ENCODE measurements at places on chromosomes 7 and 10.

GRCh38 chr10:98323221-98324164 is 55.5 kb upstream of the LOXL4 start:
- DNase-seq: peak; percentile 73

- no peak for DNase-seq
These were observed 35.2 kb upstream of the MXI1 start for GRCh38 chr10:110172155-110172554.

DNA sequence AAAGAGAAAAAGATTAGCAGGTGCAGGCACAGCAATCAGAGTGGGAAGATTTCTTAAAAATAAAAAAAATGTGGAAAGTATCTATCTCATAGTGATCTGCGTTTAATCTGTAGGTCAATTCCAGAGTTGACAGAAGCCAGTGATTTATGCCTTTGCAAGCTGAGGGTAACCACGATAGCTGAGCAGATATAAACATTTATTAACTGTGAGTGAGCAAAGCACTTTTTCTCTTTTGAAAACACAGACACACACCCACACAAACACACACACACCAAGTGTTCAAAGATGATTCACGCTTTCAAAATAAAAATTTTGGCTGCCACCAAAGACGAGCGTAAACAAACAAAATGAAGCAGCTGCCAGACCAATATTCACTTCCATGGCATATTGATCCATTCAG is 243.2 kb upstream of the SLC26A5 start:
- no peak for DNase-seq

- DNase-seq: no peak
These were observed 28.2 kb upstream of the ECHDC3 start for GRCh38 chr10:11713963-11714362.

- DNase-seq: no peak
These were observed 72.9 kb upstream of the ABCB5 start for GRCh38 chr7:20542594-20542993.

DNA sequence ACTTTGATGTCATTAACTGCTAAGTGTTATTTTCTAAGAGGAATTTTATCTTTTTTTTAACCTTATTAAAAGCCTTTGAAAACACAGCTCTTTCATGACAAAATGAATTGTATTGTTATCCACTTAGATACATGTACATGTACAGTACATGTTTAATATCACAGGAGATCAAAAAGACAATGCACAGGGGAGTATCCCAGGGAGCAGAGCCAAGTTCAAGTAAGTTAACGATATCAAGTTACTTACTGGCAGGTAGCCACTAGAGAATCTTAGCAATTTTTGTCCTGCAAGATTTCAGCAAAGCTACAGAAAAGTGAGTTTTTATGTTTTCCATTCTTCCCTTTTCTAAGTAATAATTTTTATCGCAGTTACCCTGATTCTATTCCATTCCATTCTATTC is 33.9 kb upstream of the ARL4A start:
- no peak for DNase-seq

DNA sequence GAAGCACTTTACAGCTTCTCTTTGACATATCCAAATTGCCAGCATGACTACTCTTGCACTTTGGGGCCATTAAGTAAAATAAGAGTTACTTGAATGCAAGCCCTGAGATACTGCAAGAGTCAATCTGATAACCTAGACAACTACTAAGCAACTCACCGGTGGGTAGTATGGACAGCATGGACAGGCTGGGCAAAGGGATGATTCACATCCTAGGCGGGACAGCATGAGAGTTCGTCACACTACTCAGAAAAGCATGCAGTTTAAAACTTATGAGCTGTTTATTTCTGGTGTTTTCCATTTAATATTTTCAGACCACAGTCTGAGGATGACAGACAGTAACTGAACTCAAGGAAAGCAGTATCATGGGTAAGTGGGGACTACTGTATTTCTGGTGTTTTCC is 84.0 kb downstream of the ORC5 start:
- DNase-seq: no peak

GRCh38 chr7:141221007-141221612 is 147.2 kb downstream of the TMEM178B start:
- DNase-seq: no peak

GRCh38 chr10:53487019-53487983 is 714.7 kb upstream of the MBL2 start:
- no peak for DNase-seq

- DNase-seq: no peak
These were observed 10.8 kb upstream of the MNX1 start for GRCh38 chr7:157021071-157021870.

DNA sequence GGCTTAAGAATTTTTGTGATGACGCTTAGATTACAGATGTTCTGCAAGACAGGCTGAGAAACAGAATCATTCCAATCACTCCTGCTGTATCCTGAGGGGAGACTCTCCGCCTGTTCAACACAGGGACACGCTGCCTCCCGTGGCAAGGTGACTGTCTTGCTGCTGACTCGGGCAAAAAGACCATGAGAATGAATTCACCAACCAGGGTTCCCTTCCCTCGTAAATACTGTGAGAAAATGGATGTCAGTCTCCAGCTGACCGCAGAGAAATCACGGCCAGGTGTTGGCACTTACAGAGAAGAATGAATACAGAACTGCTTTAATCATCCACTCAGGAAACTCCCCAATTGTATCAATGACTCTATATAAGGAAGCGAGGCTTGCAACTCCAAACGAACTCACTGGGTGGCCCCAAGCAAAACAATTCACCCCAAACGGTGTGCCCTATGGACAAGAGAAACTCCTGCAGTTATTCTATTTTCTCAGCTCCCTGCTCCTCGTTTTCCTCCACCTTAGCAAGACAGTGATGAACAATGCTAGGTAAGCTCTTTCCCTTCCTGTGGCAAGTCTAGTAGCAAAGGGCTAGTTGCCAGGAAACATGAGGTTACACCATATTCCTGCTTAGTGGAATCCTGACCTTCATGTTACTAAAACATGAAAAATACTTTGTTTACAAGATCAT is 22.8 kb downstream of the GNA12 start:
- peak; percentile 46 for DNase-seq

GRCh38 chr7:4738711-4739527 is 36.5 kb upstream of the AP5Z1 start:
- peak; percentile 36 for DNase-seq

- no peak for DNase-seq
These were observed 24.6 kb downstream of the PRR15 start for GRCh38 chr7:29588212-29588611.

GRCh38 chr10:34462056-34462455 is 353.0 kb downstream of the PARD3 start:
- no peak for DNase-seq

DNA sequence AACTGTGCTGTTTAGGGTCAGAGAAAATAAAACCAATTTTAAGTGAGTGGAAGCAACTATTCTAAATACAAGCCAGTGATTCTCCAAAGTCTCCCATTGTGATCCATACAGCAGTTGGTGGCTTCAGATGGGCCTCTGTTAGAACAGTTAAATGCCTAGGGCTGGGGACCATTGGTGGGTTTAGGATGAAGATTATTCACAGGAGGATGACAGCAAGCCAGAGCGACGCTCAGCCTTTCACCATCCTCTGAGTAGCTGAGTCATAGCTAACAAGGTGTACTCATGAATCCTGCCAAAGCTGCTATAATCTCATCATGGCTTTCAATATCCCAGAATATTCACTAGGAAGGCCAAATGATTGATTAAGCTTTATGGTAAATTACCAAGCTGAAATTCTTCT is 39.6 kb downstream of the STARD3NL start:
- no peak for DNase-seq

DNA sequence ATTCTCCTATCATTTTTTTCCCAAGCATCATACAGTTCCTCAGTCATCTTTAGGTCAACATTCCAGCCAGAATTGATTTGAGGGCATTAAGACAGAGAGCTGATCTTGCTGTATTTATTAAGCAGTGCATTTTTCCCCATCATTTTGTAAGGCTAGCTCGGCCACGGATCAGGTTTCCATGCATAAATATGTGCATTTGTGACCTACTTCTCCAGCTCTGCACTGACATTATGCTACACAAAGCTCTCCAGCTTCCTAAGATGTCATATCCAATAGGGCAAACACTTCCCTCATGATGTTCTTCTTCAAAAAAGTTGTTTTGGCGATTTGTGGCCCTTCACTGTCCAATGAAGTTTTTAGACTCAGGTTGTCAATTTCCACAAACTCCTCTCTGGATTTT is 202.6 kb downstream of the C7orf25 start:
- no peak for DNase-seq

DNA sequence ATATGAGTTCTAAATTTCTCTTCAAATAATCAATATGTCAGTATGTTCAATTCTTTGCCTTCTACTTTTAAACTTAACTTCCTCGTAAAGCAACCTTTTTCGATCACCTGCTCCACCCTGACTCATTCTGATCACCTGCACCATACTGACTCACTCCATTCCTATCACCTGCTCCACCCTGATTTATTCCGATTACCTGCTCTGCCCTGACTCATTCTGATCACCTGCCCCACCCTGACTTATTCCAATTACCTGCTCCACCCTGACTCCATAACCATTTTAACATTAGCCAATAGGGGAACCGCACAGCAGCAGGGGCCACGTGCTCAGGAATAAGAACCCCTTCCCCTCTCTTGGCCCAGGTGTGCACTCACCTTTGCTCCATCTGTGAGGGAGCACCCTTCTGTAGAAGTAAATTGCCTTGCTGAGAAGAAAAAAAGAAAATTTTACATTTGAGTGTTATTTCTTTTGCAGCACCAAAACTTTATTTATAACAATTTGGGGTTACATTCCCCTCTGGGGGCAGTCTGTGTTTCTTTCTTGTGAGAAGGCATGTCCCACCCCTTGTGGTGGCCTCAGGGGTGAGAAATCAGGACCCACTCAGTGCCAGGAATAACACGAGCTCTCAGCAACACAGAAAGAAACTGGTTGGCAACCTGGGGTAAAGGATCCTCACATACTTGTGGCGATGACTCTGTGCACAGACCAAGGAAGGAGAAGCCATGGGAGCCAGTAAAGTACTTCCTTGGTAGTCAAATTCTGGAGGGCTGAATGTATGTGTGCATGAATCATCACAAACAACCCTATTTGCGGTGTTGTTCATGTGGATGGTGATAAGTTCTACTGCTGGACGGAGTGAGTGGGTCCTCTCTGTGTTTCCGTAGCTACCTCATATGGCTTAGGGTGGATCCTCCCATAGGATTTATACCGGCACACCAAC is 29.4 kb upstream of the PPP1R9A start:
- DNase-seq: no peak

DNA sequence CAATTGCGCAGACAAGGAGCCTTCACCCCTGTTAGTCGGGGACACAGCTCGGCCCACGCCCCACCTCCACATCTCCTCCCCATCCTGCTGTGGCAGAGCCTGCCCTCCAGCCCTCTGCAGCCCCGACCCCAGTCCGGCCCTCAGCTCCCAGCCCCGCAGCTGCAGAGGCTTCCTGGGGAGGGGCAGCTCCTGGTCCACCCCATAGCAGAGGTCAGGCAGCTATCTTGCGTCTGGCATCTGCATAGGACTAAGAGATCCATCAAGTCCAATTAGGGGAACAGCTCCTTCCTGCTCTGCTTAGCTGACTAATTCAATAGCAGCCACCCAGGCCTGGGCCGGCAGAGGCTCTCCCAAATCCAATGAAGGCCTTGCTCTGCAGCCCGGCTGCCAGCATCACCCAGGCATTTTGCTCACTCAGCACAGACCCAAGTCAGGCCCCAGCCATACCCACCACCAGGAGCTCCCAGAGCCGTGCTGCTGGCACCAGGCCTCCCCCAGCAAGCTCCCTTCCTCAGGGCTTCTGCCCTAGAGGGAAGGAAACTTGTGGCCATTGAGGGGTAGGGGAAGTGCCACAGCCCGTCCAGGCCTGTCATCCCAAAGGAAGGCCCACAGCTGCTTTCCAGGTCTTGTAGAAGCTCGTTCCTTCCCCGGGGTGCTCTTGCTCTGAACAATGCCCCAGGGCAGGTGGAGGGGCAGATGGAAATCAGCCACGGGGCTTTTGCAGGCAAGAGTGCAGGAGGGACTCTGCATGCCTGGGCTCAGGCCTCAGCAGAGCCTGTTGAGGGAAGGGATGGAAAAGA is 106.2 kb upstream of the RET start:
- DNase-seq: no peak

DNA sequence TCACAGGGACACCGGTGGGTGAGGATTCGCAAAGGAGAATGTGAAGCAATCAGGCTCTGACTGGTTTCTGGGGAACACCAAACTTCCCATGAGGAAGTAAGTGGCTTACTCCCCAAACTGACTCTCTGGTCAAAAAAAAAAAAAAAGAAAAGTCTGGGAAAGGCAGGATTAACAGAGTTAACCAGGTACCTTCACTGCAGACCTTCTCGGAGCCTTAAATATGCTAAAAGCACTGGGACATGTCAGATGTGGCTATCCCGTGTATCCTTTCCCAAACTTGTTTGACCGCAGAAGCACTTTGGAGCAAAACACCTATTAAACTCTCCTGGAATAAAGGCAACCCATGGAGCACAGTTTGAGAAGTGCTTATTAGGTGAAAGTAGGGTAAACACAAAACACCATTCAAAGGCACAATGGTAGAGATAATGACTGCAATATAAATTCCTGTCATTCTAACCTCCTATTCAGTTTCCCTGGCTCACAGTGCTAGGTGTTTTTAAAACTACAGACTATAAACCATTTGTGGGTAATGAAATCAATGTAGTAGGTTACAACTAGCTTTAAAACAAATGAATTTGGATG is 44.1 kb upstream of the MXI1 start:
- no peak for DNase-seq

DNA sequence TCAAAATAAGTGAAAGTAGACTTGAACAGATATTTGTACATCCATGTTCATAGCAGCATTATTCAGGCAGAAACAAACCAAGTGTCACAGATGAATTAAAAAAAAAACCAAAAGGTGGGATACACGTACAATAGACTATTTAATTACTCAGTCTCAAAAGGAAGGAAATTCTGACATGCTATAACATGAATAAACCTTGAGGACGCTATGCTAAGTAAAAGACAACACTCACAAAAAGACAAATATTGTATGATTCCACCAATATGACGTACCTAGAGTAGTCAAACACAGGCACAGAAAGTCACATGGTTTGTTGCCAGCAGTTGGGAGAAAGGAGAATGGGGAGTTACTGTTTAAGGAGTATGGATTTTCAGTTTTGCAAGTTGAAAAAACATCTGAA is 18.0 kb upstream of the CFAP70 start:
- no peak for DNase-seq

DNA sequence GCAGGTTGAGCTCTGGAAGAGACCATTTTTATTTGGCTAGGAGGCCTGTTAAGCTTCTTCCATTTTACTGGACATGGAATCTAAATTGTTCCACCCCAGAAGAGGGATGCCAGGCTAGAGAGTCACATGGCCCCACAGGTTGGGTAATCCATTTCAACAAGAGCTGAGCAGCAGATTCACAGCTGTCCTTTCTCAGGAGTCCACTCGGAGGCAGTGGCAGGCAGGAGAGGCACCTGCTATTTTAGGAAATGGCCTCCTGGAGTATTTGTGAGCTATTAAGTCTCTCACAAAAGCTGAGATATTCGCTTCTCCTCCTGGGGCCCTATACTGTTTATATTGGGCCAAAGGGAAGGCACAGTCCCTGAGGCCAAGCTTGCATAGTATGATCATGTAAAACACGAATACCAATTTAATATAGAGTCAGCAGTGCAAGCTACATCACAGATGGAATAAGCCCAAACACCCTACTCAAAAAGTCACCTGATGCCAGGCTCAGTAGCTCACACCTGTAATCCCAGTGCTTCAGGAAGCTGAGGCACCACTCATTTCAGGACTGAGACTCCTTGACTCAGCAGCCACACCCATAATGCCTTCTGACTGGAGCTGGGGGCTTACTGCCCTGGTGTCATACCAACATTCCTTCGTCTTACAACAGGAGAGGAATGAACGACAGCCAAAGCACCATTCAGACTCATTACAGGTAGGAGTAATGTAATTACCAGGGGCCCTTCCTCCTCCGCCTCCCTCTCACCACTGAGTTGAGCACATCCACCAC is 124.1 kb downstream of the LMBR1 start:
- DNase-seq: no peak

Measured in fibroblast of skin of left biceps (primary cell).